ENCODE measurements at places on chromosomes 7 and 10.

DNA sequence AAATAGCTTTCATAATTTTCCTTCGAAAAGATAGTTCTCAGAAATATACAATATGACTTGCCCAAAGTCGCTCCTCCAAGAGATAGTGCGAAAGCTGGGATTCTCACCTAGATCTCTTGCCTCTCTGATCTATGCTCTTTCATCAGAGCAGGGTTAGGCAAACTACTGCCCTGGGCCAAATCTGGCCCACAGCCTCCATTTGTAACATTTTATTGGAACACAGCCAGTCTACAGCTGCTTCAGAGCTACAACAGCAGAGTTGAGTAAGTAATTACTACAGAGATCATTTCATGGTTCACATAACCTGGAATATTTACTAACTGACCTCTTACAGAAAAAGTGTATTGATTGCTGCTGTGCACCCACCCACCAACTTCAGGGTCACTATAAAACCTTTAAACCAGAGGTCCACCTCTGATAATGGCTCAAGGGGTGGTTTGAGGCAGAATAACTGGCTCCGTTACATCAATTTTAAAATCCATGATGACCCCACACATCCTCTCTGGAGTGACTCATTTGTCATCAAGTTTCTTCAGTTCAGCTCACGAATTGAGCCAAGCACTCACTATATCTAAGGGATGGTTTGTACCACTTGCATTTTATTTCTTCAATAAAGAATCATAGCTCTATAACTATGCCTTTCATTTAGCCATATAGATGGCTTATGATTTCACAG, 1019.0 kb downstream of the XPNPEP1 start:
- DNase-seq: peak; percentile 27

DNA sequence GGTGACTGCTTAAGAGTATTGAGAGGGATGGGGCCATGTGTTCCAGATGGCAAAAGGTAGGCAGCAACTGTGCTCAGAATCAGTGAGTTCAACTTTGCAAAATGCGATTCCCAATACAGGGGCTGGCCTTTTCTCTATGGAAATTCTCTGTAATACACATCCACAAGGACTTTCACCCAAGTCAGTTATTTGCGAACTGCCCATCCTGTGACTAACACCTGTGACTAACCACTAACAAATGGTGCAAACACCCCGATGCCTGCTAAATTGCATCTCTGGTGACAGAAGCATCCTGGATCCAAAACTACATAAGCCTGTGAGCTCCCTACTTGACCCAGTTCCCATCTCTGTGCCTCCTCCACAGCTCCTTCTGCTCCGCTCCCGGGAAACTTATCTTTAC, 9.0 kb upstream of the CUZD1 start:
- peak; percentile 38 for DNase-seq

- no peak for DNase-seq
These were observed 519.1 kb upstream of the GALNT17 start for GRCh38 chr7:70612811-70613210.

GRCh38 chr7:83952236-83952635, 242.4 kb downstream of the SEMA3A start:
- no peak for DNase-seq

DNA sequence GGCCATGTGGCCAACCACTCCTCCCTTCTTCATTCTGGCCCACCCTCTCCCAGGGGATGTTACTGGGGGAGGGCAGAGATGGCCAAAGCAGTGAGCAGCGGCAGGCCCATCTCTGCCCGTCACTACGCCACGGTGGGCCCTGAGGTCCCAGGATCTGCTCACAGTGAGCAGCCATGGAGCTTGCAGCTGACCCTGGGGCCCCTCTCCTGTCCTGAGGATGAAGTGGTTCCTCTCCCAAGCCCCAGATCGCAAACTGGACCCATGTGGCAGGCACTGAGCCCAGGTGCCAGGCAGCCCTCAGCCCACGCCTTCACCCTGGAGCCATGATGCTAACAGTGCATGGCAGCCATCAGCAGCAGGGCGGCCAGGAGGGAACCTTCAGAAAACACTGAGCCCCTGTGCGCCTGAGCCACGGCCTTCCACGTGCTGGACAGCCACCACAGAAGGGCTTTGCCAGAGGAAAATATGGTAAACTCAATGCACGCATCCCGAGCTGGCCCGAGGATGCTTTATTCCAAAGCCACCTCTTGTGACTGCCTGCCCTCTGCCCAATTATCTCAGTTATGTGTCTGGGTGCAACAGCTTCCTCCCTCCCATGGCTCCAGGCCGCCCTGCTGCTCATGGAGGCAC, 485.7 kb downstream of the PTPRN2 start:
- DNase-seq: no peak

GRCh38 chr7:104956753-104957450, 57.1 kb upstream of the KMT2E start:
- DNase-seq: peak; percentile 59

GRCh38 chr7:69661342-69661741, 63.1 kb downstream of the AUTS2 start:
- DNase-seq: no peak

DNA sequence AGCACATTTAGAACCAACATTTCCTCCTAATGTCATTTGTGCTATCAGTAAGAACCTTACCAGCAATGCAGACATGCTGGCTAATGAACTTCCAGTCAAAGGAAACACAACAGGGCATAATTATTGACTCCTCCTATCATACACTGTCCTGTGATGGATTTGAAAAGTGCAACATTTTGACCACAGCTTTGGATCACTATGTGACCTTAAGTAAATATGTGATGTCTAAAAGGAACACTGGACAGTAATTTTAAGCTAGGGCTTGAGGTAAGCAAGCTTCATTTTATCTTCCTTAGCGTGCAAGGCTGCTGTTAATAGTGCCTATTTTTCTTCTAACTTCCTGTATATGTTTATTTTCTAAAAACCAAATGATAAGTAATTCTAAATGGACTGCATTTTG, 240.6 kb upstream of the HGF start:
- no peak for DNase-seq

GRCh38 chr10:128274938-128275337, 148.7 kb upstream of the MKI67 start:
- DNase-seq: peak; percentile 26

GRCh38 chr10:132888898-132889490, 53.4 kb downstream of the CFAP46 start:
- DNase-seq: no peak

DNA sequence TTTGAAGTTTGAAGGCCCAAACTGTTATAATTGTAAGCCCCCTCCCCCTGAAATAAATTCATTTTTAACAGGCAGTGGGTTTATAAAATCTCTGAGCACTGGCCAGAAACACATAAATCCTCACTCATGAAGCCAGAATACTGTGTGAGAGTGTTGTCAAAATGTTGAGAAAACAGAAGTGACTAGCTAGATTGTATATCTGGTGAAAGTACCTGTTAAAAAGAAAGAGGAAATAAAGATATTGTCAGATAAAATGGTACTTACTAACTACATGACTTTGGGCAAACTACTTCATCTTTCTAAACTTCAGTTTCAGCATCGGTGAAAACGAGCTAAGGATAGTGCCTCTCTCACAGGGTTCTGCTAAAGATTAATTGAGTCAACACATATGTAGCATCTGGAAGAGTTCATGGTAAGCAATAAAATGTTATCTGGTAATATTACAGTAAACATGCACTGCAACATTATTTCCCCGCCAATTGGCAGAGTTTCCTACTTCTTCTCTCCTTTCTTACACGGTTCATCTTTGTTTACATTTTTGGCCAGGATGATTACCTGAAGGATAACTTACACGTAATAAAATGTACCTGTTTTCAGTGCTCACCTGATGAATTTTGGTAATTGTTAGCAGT, 202.5 kb upstream of the CHRM2 start:
- DNase-seq: no peak

DNA sequence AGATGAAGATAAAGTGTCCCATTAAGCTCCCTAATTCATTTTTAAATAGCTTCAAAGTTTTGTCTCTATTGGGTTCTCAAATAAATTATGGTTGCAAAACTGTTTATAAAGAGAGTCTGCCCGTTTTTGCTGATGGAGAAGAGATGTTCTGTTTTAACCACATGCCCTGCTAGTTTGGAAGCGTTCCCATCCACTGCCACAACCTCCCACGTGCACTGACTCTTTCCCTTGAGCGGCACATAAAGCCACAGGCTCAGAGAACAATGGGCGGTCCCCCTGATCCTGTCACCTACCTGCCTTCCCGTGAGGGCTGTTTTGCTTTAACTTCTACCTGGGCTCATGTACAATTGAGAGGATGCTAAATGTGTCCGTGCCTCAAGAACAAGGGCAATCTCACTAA, 65.5 kb downstream of the CPVL start:
- DNase-seq: no peak

GRCh38 chr10:64682043-64682442, 1160.8 kb downstream of the REEP3 start:
- DNase-seq: no peak

DNA sequence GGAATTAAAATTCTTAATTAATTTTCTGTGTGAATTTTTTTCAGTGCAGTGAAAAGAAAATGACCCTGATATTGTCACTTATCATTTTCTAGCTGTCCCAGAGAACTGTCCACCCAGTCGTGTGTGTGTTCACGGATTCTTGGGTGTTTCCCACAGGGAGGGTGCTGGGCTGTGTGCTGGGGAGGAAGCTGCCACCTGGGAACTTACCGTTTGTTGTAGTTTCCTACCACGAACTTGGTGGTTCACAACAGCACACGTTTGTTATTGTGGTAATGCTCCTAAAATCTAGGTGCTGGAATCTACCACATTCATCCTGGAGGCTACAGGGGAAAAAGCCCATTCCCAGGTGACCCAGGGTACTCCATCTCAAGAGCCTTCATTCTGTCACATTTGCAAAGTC, 276.1 kb downstream of the GLRX3 start:
- DNase-seq: no peak

- DNase-seq: no peak
These were observed 10.7 kb upstream of the CNNM1 start for GRCh38 chr10:99318475-99318874.

- DNase-seq: no peak
These were observed 31.3 kb downstream of the AGAP3 start for GRCh38 chr7:151117565-151117964.

GRCh38 chr7:116223588-116223987, 13.2 kb downstream of the TES start:
- no peak for DNase-seq

DNA sequence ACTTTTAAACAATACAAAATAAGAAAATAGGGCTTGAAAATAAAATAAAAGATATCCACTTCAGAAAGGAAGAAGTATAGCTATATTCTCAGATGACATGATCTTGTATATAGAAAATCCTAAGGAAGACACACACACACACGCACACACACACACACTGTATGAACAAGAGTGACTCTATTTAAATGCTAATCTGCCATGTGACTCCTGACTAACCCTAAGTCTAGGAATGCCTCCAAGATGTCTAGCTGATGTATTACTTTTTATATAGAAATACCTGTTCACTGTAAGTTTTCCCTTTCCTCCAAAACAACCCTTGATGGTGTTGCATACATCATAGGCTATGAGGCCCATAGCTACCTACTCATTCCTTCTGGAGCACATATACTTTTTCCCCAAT, 173.1 kb upstream of the LRRTM3 start:
- no peak for DNase-seq

GRCh38 chr10:98748298-98748697, 301.6 kb upstream of the HPS1 start:
- peak; percentile 12 for DNase-seq

DNA sequence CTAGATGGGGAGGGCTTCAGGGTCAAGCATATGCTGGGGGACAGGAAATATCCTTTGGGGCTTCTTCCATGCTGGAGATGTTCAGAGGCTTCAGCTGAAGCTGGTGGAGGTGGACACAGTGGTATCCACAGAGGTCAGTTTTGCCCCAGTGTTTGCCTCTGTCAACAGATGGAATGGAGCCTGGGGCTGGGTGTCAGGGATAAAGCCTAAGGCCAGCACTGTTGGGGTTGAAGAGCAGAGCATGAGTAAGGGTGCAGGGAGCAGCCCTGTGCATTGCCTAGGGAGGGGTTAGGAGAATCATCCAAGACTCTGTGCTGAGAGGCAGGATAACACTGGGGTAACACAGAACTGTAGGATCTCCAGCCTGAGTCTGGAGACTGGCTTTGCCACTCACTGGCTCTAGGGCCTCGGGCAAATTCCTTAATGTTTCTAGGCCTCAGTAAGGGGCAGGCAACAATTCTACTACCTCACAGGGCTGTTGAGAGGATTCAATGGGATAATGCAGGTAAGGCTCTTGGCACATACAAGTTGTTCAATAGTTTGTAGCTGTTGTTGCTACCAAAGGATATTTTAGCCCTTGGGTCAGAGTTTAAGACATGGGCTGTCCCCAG, 21.8 kb upstream of the MYL7 start:
- no peak for DNase-seq

DNA sequence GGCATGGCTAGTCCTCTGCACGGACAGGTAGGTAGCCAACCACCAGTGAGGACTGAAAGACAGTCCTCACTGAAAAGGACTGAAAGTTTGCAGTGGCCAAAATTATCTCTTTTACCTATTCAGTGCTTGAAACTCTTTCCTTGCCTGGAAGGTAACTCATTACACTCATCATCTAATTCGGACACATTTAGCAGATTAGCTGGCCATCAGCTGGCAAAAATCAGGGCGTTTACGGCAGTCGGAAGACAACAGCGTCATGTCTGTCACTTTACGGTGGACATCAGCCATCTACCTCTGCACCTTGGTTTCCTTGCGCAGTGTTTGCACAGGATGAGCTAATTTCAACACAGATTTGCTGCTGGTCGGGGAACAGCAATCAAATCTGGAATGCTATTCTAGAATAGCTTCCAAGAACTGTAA, 740 bp downstream of the ANXA7 start:
- DNase-seq: no peak

- DNase-seq: peak; percentile 55
These were observed 45.5 kb upstream of the TARP start for GRCh38 chr7:38318803-38319416.

DNA sequence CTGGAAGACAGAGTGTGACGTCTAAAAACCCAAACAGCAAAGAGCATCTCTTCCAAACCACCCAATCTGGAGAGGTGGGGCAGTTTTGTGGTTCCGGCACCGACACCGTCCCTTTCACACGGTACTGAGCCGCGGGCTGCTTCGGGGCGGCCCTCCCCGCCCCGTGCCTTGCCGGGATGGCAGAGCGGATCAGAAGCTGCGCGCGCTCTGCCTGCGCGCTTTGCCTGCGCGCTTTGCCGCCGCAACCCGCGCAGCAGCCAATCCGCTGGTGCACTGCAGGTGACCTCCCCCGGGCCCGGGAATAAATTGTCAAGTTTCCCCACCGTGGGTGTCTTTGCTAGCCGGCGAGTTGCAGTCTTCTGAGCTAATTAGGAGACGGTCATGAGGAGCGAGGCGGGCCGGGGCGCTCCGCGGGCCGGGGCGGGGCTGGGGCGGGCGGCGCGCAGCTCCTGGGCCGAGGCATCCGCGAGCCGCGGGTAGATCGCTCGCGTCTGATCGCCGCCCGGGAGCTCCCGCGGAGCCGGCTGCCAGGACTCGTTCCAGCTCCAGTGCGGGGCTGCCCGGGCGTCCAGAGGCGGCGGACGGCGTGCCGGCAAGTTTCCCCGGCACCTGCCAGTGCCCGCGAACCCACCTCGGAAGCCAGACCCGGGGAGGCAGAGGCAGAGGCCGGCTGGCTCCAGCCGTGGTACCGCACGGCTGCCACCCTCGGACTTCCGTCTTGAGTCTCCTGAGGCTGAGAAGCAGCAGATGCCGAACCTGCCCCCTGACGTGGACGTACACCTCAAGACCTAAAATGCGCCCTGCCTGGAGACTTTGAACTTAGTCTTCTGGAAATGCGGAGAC, 536.0 kb upstream of the GALNT17 start:
- no peak for DNase-seq

GRCh38 chr10:79387466-79387973, 40.3 kb downstream of the PPIF start:
- DNase-seq: no peak

- no peak for DNase-seq
These were observed 95.3 kb downstream of the CPED1 start for GRCh38 chr7:121083790-121084251.
